Osteocyte (in vitro differentiated cells): ENCODE measurements at places on chromosomes 6 and 20. TPM values are rescaled to one million over a fixed set of nuclear protein-coding genes. Genes with fewer than 3 reads are reported as not detected.

DNA sequence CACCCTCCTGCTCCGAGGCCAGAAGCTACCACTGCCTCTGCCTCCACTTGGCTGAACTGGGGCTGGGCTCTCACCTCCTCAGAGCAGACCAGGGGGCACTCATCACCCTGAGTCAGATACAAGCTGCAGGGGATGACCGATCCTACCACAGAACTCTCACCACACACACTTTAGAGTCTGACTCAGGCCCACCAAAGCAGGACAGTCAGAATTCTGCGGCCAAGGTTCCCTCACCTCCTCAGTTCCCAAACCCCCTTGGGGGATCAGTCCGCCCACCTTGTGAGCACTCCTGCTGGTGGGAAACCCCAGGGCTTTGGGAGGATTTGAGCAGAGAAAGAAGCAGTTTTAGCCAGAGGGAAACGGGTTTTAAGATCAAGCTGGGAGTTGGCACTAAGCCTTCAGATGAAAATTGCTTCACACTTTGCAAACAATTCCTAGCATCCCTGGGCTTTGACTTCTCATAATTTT lies 587.8 kb upstream of the JAG1 start:
- DNase-seq = no peak

- DNase-seq = no peak
Observed at GRCh38 chr20:62163986-62164762, 18.7 kb upstream of the MTG2 start.

The RIMS1 gene
- 23.5 and 24.7 TPM in 2 replicates for total RNA-seq

The CEP57L1 gene
- 11.0 and 13.2 TPM in 2 replicates for total RNA-seq

The LTA gene
- total RNA-seq = not detected in 2 replicates

GRCh38 chr6:93584300-93584699 lies 164.9 kb upstream of the EPHA7 start:
- no peak for DNase-seq

GRCh38 chr6:15677822-15678221 lies 15.0 kb upstream of the DTNBP1 start:
- DNase-seq = no peak

The HAO1 gene
- not detected in 2 replicates for total RNA-seq

GRCh38 chr20:3208786-3209256 lies 477 bp upstream of the ITPA start:
- no peak for DNase-seq

DNA sequence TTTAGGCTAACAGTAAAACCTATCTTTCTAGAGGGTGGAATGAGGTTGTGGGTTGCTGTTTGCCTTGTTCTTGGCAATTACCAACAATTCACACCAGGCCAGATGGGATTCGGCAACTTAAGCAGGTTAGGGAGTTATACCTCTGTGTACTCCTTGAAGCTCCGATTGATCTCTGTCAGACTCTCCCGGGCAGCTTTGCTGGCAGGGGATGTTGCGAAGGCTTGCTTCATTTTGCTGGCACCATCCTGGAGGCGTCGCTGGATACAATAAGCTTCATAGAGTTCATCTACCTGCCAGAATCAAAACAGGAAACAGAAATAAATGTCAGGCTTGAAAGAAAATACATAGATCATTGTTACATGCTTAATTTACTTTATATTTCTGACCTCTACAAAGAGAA lies 66.4 kb upstream of the ARMH2 start:
- no peak for DNase-seq

The SIRPA gene
- 12.4 and 13.0 TPM in 2 replicates for total RNA-seq
